ENCODE measurements at places on chromosomes 2 and 18. TPM values are rescaled to one million over a fixed set of nuclear protein-coding genes. Genes with fewer than 3 reads are reported as not detected.

- no peak for ATAC-seq
Observed at GRCh38 chr2:133506996-133507395, 61.3 kb downstream of the NCKAP5 start.

DNA sequence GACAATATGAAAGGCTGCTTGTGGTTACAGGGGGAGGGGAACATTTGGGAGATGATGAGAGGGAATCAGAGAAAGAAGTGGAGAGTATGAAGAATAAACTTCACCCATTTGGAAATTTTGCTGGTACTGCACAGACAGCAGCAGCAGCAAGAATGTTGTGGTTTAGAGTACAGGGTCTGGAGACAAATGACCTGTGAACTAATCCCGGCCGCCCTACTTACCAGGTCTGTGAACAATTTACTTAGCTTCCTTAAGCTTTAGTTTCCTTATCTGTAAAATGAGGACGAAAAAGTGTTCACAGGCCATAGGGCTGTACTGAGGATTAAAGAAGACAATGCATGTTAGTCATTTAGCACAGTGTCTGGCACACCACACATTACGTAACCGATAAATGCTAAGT, 685.4 kb upstream of the CELF4 start:
- no peak for ATAC-seq

GRCh38 chr2:12931186-12931844, 214.6 kb downstream of the TRIB2 start:
- ATAC-seq, result peak; percentile 44

DNA sequence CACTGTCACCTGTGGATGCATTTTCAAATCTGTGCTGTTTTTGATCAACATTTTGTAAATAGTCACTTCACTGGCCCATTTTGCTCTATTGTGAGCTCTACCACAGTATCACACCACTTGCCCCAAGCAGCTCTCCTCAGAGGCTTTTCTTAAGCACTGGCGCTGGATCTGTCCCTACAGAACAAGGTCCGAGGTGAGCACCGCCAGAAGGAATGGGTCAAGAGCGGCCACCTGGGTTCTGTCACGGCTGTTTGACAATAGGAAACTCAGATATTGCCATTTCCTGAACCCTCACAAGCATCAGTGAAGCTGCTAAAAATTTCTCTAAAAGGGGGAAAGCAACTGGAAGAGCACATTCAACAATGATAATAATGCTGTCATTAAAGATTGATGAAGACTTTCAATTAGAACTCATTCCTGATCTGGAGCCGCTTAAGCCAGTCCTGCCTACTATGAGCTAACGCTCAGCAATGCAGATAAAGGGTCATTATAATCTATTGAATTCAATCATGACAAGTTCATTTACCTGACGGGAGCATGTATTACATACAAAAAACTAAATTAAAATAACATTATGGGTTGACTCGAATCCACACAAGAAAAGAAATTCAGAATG, 514.0 kb downstream of the GALR1 start:
- ATAC-seq, result peak; percentile 85

The COLEC11 gene
- not detected for total RNA-seq

The SMCHD1 gene
- 44.4 TPM for total RNA-seq

GRCh38 chr2:74155830-74156229, 8.1 kb upstream of the BOLA3 start:
- no peak for ATAC-seq

- no peak for ATAC-seq
Observed at GRCh38 chr2:119434664-119435063, 3.0 kb downstream of the TMEM37 start.

The EIF2AK3 gene
- 39.8 TPM for total RNA-seq

The CXCR2 gene
- 0.25 TPM for total RNA-seq

DNA sequence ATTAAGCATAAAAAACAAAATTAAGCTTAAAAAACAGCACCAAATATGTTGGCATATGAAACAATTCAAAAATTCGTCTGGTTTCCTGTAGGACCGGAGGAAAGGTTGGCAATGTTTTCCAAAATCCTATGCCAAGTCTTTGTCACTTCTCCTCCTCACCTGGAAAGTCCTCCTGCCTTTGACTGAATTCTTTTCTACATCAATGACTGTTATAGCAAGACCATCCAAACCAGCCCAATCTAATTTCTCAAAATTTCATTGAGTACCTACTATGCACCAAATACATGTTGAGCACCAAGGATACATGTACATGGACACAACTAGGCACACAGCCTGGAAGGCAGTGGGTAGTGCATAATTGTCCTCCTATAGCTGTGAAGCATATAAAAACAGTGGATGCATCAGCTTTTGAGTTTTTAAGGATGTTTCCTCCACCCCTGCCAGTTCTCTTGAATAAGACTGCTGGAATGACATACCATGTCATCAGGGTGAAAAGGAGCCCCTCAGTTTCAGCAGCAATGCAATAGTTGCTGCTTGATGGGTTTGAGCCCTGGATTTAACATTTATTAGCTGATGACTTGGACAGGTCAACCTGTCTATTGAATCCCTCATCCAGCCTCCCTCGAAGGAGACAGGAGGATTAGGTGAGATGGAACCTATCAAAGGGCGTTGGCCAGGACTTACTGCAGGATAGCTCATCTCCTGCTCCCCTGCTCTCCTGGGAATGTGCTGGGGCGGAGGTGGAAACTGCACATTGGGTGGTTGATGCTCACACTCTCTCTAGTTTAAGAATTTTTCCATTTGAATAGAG, 4.5 kb downstream of the FABP1 start:
- ATAC-seq, result no peak

DNA sequence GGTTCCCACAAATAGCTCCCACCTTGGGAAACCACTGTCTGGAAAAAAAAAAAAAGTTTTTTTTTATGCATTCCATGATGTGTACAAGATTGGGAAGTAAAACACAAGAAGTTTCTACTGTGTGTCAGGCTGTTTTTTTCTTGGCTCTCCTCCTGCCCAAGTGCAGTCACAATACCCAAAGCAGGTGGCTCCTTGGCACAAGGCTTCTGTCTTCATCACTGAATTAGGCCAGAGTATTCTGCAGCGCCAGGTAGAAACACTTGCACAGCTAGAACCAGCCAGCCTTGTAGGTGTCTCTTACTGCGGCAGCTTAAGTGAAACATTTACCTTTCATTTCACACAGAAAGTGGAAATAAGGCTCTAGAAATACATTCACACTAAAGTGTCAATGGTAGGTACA, 23.8 kb upstream of the MAL start:
- no peak for ATAC-seq

DNA sequence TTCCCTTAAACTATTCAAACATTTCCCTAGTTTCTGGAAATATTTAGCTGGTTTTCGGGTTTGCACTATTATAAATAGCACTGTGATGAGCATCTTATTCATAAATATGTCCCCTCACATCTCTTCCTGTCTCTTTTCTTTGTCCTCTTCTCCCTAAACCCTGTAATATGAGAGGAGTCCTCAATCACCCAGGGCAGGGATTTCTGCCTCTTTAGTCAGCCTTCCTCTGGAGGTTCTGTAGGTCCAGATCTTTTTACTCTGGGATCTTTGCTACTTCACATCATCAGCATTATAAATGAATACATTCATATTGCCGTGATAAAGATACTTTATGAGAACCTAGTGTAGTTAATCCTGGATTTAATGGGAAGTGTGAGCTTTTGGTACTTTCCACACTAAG, 87.9 kb upstream of the TTN start:
- no peak for ATAC-seq

GRCh38 chr2:18154812-18155211, 276.3 kb downstream of the KCNS3 start:
- ATAC-seq, result no peak

- peak; percentile 96 for ATAC-seq
Observed at GRCh38 chr2:242075696-242076095, 206.2 kb downstream of the RTP5 start.

The CREG2 gene
- 0.05 TPM for total RNA-seq

DNA sequence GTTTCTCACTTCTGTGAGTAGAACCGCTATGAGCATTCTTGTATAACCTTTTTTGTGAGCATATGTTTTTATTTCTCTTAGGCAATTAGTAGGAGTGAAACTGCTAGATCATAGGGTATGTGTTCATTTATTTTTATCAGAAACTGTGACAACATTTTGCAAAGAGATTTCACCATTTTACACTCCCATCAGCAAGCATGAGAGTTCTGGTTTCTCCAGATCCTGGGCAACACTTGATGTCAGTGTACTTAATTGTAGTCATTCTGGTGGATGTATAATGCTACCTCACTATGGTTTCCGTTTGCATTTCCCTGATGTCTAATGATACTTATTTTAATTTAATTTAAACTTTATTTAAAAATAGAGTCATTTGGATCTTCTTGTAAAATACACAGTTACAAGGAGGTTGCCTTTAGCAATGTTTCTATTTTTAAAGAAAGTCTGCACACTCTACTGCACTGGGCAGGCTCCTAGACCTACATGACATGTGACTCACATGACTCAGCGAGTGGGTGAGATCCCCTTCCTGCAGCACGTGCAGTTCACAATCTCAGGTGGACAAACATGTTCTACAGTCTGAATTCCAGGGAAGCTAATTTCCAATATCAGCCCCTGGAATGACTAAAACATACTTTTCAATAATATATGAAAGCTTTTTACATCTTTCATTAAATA, 127.0 kb upstream of the BCL2L11 start:
- ATAC-seq, result peak; percentile 85

DNA sequence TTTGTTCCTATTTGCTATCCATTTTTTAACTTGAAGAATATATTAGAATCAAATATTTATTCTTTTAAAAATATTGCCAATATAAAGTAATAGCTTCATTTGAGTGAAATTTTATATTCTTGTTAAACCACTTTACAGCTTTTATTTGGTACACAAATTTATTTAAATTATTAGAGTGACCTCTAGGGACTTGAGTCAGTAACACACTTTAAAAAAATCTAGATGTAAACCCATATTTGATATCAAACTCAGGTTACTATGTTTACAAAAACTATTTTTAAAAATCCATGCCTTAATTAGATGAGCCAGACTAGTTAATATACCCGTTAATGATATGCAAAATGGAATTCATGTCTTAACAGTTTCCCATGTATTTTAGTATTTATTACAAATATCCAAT, 134.6 kb downstream of the MAP4K4 start:
- ATAC-seq, result no peak

DNA sequence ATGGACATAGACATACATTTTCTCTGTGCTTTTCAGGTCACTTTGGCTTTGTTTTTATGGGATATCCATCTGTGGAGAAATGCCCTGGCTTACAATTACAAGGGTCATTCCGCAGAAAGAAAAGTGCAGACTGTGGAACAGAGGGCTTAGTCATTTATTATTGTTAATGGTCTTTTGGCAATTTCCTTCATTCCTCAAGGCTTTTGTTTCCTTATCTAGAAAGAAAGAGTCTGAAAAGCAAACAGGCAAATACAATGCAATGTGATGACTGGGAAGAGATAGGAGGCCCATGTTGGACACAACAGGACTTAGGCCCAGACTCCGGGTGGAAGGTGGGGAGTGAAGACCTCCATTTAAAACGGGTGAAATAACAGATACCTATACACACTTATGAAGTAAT, 129.5 kb upstream of the CAVIN2 start:
- ATAC-seq, result no peak

The RAD51AP2 gene
- 0.63 TPM for total RNA-seq

The MFSD2B gene
- 1.2 TPM for total RNA-seq

GRCh38 chr2:102815285-102815684, 53.5 kb downstream of the TMEM182 start:
- ATAC-seq, result no peak

- no peak for ATAC-seq
Observed at GRCh38 chr2:158459161-158460003, 2.6 kb downstream of the PKP4 start.

GRCh38 chr2:83042053-83042452, 1417.0 kb downstream of the SUCLG1 start:
- ATAC-seq, result no peak

DNA sequence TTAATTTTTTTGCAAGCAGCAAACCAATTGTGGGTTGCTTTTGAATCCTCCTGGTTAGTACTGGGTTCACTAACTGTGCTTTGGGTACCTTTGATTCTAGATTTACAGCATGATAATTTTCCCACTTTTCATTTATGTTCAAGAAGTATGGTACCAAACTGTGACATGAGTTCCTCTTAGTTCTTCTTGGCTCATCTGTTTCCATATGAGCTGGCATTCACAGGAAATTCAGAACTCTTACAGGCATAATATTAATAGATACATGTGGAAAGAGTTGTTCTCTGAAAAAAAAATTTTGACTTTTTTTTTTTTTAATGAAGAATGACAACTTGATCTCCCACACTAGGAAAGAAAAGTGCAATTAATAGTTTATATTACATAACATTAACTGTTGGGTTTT, 59.4 kb downstream of the FMNL2 start:
- no peak for ATAC-seq

GRCh38 chr2:21467910-21468309, 344.1 kb downstream of the TDRD15 start:
- no peak for ATAC-seq

- peak; percentile 90 for ATAC-seq
Observed at GRCh38 chr2:27754138-27754588, 17.4 kb upstream of the MRPL33 start.

The E2F6 gene
- 13.0 TPM for total RNA-seq

The C1GALT1C1L gene
- total RNA-seq, result not detected

The NR4A2 gene
- total RNA-seq, result 0.52 TPM

- ATAC-seq, result no peak
Observed at GRCh38 chr2:128733450-128733849, 414.8 kb upstream of the HS6ST1 start.

The NCKAP5 gene
- total RNA-seq, result 1.3 TPM

The SCN7A gene
- total RNA-seq, result 0.38 TPM

The PARD6G gene
- total RNA-seq, result 6.9 TPM

GRCh38 chr2:172081221-172082022, 3.9 kb upstream of the DLX1 start:
- ATAC-seq, result no peak

The TMEM198 gene
- total RNA-seq, result 6.1 TPM

DNA sequence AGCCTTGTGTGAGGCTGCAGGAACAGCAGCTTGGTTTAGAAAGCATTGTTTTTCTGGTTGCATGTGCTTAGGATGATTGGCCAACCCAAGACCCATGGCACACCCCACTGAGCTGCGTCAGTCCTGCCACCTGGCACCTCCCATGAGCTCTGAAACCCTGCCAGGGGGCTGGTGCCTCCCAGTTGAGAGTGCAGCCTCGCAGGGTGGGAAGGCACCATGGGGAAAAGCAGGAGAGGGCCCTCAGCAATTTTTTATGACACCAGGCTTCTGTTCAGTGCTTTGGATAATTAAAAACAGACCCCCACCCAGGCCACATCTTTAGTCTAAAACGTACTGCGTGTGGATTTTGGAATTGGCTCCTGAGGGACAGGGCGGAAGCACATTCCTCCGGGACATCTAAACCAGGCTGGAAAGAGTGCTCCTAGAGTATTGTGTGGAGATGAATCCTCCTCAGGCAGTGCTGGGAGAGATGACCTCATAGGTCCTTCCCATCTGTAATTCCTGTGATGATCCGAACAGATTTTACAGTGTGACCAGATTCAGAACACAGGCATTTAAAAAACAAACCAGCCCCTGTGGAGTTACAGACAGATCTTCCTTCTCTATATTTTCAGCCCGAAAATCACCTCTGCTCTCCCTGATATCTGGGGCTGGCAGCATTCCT, 438.3 kb downstream of the ZNF521 start:
- peak; percentile 51 for ATAC-seq

DNA sequence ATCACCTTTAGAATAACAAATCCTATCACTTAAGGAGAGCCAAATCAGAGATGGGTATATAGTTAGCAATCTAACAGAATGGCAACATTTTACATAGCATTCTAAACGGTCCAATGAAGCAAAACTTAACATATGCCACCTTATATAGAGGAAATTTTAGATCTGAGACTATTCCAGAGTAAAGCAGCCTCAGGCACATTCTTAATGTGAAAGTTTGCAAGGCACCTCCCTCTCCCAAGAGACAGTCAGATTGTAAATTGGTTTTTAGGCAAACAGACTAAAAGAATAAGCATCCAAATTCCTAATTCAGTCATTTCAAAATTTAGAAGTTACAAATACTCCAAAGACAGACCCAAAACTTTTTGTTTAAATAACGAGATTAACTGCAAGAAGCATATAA, 292.9 kb downstream of the STK39 start:
- ATAC-seq, result peak; percentile 74
